ENCODE measurements at places on chromosomes 13 and 19.
A peak's percentile ranks its signal among the peaks of the same experiment; 100 is the strongest.

DNA sequence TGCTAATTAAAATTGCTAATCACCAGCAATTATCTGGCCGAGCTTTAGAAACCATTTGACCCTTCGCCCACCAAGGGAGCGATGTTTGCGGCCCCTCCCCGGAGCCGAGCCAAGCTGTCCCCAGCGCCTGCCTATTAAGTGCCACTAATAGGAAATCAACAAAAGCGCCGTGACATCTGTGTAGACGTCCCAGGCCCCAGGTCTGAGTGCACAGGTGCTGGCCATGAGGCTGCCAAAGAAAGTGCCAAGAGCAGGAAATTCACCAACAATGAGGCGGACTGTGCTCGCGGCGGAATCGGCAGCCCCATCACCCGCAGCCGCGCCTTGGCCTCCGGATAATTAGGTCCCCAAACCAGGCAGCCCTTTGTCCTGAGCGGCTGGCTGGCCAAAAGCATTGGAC is 44.5 kb upstream of the SPACA7 start:
- no peak for DNase-seq

DNA sequence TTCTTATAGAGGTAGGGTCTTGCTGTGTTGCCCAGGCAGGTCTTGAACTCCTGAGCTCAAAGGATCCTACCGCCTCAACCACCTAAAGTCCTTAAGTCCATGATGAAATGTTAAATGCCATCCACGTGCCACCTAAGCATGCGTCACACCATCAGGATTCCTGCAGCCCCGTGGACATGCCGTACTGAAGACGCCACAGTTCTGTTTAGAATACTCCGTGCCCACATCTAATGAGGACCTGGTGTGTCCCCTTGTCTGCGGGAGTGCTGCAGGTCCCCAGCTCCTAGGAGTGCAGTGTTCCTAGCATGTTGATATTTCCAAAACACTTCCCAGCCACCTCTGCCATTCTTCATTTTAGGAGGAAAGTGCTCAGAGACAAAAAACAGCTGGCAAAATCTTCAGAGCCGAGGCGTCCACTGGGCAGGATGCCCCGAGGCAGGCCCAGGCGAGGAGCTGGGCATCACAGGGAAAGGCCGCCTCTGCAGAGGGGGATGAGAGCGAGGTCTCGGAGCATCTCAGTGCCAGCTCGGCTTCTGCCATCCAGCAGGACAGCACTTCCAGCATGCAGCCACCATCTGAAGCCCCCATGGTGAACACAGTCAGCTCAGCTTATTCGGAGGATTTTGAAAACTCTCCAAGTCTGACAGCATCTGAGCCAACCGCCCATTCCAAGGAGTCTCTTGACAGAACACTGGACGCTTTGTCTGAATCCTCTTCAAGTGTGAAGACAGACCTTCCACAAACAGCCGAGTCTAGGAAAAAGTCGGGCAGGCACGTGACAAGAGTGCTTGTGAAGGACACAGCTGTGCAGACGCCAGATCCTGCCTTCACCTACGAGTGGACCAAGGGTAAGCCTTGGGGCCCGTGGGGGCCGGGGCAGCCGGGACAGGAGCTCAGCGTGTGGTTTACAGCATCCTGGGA is 13.2 kb downstream of the C19orf44 start:
- no peak for DNase-seq

GRCh38 chr19:5053661-5054060 is 84.7 kb downstream of the KDM4B start:
- no peak for DNase-seq

DNA sequence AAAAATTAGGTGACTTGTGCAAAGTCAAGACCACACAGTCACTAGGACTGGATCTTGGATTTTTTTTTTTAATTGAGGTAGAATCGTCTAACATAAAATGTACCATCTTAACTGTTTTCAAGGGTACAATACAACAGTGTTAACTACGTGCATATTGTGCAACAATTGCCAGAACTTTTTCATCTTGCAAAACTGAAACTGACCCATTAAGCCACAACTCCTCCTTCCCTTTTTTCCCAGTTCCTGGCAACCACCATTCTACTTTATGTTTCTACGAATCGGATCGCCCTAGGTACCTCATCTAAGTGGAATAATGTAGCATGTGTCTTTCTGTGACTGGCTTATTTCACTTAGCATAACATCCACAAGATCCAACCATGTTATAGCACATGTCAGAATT is 37.5 kb upstream of the POMP start:
- DNase-seq: no peak

- peak; percentile 9 for DNase-seq
Observed at GRCh38 chr13:32031025-32031814, at the start of gene FRY. Gene FRY, plus strand, starts transcription at chr13:32031774. Its CDS starts 22 bp downstream, at chr13:32031796.

DNA sequence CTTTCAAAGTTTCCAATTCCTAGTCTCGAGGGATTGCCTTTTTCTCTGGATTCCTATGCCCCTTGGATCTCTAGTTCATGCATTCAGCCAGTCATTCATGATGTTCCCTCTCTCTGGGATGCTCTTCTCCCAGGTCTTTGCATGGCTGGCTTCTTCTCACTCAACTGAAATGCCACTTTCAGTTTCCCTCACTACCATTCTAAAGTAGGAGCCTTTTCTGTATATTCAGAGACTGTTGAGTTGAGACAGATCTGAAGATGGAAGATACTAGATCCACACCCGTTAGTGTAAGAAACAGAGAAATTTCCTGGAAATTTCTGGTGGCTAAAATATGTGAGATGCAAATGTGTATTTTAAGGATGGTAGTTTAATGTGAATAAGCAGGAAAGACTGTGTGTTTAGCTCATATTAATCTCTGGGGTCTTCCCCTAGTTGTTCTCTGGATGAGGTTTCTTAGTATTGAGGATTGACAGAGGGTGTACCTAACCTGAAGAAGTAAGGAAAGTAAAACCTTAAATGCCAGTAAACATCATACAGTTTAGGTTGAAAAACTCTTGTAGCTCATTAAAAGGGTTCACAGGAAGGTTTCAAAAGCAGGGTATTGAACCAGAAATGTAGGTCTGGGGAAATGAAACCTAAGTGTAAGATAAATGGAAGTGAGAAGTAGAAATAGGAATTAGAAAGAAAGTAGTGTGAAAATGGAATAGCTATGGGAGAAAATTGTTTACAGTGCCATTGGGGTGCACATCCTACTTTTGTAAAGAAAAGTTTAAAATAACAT is 331.3 kb downstream of the NDFIP2 start:
- no peak for DNase-seq

DNA sequence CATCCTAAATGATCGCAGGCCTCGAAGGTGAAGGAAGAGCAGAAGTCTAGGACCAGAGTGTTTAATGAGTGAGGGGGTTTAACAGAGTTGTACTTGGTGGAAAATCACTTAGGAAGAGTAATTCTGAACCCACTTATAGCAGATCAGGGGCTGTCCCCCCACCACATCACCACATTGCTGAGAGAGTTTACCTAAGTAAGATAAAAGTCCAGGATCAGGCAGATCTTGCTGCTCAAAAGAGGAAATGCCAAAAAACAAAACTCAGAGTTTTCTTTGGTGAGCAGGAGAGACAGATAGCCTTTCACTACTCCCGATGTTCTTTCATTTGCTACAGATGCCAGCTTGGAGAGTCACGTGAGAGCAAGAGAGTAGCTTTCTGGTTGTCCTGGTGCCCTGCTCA is 15.4 kb downstream of the ZNF317 start:
- no peak for DNase-seq

DNA sequence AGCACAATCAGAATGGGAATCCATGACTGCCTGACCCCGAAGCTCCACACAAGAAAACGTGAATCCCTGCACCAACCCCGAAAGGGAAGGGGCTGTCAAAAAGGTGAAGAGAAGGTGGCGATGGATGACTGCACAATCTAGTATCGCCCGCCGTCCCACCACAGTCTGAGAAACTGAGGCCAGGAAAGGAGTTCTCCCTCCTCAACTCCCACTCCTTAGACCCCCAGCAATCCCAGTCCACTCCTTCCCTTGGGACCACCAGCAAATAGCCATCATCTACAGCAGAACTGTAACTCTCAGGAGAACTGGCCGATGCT is 451 bp downstream of the NOSIP start:
- no peak for DNase-seq

DNA sequence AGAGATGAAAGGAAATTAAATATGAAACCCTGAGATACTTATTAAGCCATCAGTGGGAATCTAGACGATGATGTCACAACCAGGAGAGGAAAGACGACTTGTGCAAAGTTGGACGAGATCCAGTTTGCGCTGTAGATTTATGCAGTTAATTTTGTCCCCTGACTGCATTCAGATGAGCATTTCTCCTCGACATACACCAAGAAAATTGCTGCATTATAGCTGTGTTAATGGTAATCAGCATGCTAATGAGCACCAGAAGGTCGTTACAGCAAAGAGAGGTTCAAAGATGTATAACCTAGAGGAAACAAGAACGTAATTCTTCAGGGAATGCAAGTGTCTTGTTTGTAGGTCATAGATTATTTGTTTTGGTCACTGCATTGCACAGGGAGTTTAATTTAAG is 371.7 kb downstream of the RBM26 start:
- DNase-seq: no peak

DNA sequence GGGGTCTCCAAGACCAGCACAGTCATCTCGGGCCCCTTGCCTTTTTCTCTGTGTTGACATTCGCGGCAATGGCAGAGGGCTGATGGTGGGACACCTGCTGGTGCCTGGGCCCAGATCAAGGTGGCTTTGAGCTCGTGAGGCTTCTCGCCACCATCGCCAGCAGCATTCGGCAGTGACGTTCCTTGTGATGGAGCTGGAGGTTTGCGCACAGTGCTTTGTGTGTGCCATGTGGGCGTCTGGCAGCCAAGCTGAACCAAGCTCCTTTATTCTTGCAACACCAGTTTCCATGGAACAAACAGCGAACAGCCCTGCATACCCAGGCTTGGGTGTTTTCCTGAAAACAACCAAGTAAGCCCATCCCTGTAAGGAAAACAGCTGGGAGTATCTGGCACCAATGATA is 9.1 kb upstream of the TMEM255B start:
- no peak for DNase-seq

DNA sequence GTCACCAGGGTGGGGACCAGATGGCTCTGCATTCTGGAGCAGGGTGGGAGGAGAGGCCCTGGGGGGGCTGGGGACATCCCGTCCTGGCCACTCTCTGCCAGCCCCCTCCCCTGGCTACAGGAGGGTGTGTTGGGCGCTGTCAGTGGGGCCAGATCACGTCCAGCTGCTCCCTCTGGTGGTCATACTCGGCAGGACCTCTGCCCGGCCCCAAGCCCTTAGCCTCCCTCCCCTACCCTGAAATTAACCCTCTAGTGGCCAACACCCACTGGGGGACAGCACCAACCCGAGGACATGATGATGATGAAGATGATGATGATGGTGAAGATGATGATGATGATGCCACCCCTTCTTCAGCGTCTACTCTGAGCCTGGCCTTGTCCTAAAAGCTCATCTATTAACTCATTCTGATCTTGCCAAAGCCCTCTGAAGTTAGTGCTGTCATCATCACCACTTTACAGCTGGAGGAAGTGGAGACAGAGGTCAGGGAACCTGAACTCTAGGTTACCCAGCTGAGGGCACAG is 590 bp upstream of the LGI4 start:
- peak; percentile 48 for DNase-seq

- DNase-seq: no peak
Observed at GRCh38 chr13:46324976-46325375, 62.1 kb downstream of the RUBCNL start.

DNA sequence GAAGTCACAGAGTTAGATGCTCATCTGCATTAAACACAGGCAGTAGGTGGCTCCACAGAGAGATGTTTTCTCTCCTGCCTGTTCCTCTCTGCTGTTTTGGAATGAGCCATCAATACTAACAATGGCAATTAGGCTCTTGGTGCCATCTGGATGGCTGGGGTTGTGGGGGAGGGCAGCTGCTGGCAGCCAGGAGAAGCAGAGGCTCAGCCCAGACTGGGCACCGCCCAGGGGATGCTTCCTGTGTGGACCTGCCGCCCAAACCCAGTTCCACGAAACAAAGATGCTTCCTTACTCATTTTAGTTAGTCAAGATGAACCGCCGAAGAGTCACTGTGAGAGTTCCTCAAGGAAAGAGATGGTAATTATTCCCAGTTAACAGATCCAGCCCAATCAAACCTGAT is 50.8 kb upstream of the PCDH8 start:
- DNase-seq: no peak

DNA sequence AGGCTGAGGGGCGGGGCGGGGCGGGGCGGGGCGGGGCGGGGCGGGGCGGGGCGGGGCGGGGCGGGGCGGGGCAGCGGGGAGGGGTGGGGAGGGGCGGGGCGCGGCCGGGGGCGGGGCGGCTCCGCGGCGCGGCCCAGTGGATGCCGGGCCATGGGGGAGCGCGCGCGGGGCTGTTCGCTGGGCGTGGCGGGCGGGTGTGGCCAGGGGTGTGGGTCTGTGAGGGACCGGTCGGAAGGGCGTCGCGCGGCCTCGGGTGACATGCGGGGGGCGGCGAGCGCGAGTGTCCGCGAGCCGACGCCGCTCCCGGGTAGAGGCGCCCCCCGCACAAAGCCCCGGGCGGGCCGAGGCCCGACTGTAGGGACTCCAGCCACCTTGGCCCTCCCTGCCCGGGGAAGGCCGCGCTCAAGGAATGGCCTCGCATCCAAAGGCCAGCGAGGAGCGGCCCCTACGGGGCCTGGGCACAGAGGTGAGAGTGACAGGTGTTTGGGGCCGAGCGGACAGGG is at the start of gene ZFP28:
Gene ZFP28, plus strand, starts transcription at position 188 of the 503 bp plus-strand sequence. Its CDS starts 71 bp downstream, at position 259.
- DNase-seq: no peak

GRCh38 chr19:4933528-4933927 is 24.2 kb downstream of the UHRF1 start:
- DNase-seq: no peak

- no peak for DNase-seq
Observed at GRCh38 chr19:12997967-12998940, 3.0 kb downstream of the NFIX start.

DNA sequence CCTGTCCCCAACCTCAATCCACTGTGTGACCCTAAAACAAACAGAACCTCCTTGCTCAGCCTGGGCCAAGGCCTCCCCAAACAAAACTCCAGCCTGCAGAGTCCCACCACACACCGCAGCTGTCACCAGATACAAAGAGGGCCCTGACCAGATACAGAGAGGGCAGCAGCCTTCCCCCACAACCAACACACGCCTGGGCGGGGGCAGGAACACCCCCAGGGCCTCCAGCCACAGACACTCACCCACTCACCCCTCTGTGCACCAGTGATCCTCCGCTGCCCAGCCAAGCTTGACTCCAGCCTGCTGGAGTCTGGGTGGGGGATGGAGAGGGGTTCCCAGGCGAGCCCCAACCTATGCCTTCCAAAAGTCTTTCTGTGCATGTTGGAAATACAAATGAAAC is 5.9 kb upstream of the CIRBP start:
- DNase-seq: no peak

DNA sequence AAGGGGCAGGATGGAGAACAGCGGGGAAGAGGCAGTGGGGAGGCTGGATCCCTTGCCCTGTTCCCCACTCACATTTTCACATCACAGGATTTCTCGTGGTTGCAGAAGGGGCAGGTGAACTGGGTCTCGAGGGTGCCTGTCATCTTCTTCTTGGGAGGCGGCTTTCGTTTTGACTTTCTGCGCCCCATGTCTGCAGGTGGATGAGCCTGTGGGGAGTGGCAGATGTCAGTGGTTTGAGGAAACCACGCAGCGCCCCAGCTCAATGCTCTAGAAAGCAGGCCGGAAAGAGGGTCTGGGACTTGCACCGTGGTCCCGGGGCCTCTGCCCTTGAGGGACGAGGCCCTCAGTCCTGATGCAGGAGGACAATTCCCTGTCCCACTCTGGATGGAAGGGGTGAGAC is 4.9 kb downstream of the ELOF1 start:
- DNase-seq: no peak

All from activated T-cell treated with anti-CD3 and anti-CD28 coated beads for 24 hours (primary cell).